ENCODE measurements at places on chromosomes 11 and 22.

DNA sequence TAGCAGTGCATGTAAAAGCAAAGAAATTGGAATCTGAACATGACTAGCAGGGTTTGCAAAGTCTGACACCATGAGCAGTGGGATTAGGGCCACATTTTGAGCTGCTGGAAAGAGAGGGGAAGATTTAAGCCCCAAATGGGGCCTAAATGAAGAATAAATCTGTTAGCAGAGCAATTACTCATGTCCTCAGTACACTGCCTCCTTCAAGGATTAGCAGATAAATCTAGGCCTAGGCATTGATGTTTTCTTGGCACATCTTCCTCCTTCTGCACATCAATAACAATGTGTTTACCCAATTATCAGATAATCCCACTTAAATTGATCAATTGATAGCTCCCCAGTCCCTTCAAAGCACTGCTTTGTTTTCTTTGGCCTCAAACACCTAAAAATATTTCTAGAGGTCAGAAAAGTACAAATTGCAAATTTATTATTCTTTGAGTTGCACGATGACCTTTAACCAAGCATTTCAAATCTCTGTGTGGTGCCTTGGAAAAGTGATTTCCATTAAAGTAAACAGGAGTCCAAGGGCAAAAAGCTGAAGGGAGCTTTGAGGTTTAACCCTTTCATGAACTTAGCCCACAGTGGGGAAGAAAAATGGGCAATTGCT lies 514.7 kb upstream of the CHORDC1 start:
- no peak for DNase-seq

DNA sequence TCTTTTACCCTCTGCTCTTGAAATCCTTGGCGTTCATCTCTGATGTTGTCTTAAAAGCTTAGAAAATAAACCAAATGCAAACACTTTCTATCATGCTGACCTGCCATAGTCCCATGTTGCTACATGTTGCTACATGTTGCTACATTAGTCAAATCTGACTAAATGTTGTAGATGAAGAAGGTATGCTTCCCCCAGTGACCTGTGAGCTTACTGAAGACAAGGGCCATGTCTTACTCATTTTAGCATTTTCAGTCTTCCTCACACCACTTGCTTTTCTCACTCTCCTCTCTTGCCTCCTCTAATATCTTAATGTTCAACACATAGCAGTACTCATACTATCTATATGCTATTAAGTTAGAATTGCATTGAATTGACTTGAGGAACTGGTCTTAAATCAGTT lies 346.4 kb upstream of the MTNR1B start:
- no peak for DNase-seq

GRCh38 chr11:29214833-29215232 lies 802.0 kb downstream of the KCNA4 start:
- no peak for DNase-seq

DNA sequence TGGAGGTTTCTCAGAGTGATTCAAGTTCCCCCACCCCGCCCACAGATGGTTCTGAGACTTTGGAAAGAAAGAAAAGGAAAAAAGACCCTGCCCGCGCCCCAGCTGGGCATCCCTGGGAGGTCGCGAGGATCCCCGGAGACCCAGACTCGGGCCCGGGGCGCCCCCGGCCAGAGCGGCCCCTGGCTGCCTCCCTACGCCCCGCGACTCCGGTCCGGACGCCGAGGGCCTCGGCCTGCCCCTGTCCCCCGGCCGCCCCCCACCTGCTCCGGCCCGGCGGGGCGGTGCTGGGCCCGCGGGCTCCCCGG lies 2.3 kb upstream of the AIFM3 start:
- no peak for DNase-seq

DNA sequence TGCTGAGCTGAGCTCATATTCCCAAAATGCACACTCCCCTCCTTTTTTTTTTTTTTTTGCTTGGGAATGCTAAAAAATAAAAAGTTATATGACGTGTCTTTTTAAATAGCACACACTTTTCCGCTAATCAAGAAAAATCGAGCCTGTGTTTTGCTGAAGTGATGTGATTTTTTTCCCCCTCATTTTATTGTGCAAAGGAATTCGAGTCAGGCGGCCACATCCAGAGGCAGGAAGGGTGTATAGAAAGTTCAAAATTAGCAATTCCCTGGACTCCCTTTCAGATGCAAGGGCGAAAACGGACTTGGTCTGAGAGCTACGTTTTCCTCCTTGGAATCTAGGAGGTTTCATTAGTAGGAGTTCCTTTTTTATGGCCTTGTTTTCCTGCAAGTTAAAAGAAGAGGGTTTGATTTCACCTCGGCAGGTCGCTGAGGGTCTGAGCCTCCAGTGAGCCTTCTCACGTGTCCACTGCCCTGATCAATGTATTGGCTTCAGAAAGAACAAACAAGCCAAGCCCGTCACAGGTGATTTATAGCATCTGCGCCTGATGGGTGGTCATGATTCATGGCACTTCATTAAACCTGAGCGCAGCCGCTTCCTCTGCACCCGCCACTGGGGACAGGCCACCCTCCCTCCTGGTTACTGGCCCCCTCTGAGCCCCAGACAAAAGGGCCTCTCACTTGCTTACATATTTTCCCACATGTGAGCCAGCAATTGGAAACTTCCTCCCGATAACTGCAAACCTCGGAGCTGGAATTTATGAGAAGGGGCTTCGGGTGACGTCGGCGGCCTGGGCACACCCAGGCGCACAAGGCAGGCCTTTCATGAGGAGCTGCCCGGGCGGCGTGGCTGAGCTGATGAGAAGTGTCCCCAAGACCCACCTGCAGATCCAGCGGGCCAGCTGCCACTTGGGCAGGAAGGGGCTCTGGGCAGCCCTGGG lies 64.4 kb upstream of the LINC01488 start:
- no peak for DNase-seq

- DNase-seq = no peak
These were observed 13.6 kb downstream of the RNF185 start for GRCh38 chr22:31173386-31174145.

- DNase-seq = no peak
These were observed 12.8 kb upstream of the SMIM38 start for GRCh38 chr11:69142895-69143294.

- no peak for DNase-seq
These were observed 92.0 kb downstream of the JRKL start for GRCh38 chr11:96481771-96482170.

DNA sequence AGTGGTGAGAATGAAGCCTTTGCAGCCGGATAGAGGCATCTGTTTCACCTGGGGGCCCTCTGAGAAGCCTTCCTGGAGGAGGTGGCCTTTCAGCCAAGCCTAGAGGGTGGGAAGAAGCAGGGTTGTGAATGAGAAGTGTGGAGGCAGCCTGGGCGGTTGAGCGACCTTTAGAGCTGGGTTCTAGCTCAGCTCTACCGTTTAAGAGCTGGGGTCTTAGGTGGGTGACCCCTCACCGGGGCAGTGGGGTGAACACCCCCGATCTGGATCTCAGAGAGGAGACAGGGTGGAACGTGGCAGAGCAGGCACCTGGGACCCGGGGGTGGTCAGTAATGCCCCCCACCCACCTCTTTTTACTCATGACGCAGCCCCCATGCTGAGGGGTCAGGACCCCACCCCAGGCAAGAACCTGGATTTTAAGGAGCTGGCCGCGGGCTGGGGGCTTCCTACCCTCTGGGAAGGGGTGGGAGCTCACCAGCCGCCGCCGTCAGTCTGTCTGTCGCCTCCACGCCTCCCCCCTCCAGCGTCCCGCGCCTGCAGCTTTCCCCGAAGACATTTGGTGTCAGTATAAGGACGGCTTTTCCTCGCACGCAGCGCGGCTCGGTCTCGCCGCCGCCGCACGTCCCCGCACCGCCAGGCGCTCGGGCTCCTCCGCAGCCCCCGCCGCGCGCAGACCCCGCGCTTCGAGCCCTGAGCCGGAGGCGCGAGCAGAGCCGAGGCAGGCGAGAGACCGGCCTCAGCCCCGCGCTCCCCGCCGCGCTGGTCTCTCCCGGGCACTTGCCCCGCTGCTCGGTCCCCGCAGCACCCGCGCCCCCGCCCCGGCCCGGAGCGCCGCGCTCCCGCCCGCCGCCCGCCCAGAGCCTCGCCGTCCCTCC lies 13.3 kb upstream of the CACNA1I start:
- DNase-seq = no peak

DNA sequence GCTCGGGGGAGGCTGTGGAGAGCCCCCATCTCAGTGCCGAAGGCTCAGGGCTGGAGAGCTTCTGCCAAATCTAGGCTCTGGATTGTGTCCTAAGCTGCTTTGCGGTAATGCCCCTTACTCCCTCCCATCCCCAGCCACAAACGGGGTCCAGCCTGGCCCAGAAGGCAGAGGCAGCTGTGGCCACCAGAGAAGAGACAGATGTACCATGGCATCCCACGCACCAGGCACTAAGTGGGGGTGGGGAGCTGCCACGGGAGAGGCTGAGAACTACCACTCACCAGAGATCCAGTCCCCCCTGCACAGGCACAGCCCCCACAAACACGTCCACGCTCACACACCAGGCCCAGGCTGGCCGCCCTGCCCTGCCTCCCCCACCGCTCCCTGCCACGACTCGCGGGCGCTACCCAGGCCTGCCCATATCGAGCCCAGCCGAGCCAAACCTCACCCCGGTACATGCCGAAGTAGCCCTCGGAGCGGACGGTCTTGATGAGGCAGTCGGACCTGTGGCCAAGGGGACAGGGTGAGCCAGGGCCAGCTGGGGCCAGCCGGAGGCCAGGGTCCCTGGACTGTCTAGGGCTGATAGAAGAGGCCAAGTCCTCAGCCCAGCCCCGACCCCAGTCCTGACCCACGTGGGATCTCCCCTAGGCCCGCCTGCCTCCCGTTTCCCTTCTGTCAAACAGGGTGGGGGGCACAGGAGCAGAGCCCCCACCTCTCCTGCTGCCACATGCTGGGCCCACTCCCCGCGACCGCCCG lies 3.9 kb downstream of the SLC25A22 start:
- DNase-seq = no peak

GRCh38 chr11:103175461-103176129 lies 66.4 kb downstream of the DYNC2H1 start:
- DNase-seq = no peak

- no peak for DNase-seq
These were observed 1.0 kb downstream of the KIAA1671 start for GRCh38 chr22:24953384-24954113.

All from omental fat pad (tissue), 4 donors.